Stimulated activated naive CD8-positive, alpha-beta T cell treated with anti-CD3 and anti-CD28 coated beads, Interleukin-15, amount 100 ng/mL, for 72 hours (primary cell): ENCODE measurements at places on chromosomes 16 and 17.
A peak's percentile ranks its signal among the peaks of the same experiment; 100 is the strongest.

DNA sequence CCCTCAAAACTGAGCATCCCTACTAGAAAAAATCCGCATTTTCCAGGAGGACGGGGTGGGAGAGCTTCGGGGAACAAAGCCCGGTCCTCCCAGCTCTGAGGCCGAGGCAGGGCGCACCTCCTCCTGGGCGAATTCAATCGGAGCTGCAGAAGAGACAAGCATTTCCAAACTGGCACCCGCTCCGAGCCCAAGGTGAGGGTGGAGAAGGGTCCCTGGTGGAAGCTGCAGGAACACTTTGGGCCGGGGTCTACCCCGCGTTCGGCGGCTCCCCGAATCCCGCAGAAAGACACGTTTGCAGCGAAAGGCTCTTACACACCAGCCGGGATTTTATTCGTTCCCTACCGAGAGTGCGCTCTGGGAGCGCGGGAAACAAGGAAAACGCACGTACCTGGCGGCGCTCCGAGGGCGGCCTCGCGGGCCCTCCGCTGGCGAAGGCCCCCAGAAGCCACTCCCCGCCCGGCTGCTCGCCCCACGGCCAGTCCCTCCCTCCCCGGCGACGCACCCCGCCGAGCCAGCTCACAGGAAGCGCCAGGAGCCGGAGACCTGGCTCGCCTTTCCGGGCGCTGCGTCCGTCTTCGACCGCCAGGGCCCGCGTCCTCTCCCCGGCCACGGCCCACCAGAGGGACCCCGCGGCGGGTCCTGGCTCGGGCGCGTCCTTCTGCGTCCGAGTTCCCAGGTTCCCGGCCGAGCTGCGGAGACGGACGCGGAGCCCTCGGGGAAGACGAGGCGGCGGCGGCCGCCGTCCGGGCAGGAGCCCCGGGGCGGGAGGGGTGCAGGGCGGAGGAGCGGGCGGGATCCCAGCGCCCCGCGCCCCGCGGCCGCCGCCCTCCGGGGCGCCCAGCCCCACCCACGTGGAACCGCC lies 49.8 kb upstream of the BAHCC1 start:
- peak; percentile 76 for DNase-seq

DNA sequence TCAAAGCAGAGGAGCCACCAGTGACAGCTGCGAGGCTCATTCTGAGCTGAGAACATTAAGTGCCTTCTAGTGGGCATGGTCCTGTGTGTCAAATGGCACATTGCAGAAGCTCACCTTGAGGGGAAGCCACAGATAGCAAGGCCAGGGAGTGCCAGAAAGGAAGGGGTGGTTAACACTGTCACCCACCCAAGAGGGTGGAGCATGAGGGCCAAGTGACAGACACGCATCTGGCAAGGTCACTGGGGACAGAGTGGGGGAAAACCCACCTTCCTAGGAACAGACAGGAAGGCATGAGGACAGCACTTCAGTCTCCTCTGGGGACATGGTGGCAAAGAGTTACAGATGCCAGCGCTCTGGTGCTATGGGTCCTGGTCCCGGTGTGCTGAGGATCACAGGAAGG lies 22.1 kb downstream of the NUBP1 start:
- no peak for DNase-seq

GRCh38 chr17:79051306-79051705 lies 23.3 kb upstream of the ENGASE start:
- no peak for DNase-seq

DNA sequence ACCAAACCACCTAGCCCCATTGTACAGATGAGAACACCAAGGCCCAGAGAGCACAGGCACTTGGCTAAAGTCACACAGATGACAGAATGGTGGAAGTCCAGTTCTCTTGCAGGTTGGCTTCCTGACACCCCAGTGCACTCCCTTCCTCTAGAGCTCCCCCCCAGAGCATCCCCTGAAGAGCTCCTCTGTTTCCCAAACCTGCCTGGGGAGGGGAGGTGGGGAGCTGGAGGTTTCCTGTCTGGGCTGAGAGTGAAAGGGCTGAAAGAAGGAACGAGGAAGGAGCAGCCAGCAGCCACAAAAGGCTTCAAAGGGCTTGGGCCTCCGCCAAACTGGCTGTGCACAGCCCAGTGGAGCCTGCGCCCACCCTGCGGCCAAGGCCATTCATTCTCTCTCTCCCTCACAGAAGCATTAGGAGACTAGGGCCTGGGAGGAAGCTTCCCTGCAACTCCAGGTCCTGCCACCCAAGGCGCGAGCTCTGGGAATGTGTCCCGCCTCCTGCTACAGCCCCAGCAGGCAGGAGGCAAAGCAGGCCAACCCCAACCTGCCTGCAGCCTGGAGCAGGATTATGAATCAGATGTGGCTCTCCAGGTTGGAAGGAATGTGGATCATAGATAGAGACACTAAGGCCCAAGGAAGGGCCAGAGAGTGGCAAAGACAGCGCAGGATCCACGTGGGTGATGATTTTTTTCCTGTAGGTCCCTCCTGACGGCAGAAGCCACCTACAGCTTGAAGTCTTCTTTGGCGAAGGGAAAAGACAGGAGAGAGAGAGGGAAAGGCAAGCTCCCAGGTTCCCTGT lies 913 bp downstream of the SLC13A5 start:
- no peak for DNase-seq

GRCh38 chr16:87723226-87723623 lies 42.6 kb downstream of the KLHDC4 start:
- no peak for DNase-seq

GRCh38 chr16:28067604-28068379 lies 4.3 kb upstream of the GSG1L start:
- DNase-seq: no peak

DNA sequence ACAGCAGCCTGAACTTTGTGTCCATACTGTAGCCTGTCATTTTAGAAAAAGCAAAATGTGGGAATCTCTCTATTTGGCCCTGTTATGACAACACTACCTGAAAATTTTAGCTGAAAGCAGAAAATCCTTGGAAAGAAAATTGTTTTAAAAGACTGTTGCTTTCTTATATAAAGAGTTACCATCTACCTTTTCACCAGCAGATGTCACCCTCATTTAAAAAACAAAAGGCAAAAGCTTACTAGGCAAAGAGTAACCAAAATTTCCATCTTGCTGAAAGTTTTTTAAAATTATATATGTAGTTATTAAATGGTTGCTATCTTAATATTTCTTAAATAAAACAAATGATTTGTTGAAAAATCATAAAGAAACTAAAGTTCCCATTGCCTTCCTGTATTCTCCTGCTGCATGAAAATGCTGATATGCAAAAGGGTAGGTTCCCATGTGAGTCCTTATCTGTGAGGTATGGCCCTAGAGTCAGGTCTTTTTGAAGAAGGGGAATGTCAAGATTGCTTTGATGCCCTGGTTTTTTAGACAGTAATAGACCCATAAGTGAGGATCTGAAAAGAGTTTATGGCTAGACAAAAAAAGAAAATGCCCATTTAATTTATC lies 61.0 kb downstream of the TNRC6C start:
- DNase-seq: no peak

GRCh38 chr17:60534010-60534555 lies 8.0 kb upstream of the APPBP2 start:
- no peak for DNase-seq

DNA sequence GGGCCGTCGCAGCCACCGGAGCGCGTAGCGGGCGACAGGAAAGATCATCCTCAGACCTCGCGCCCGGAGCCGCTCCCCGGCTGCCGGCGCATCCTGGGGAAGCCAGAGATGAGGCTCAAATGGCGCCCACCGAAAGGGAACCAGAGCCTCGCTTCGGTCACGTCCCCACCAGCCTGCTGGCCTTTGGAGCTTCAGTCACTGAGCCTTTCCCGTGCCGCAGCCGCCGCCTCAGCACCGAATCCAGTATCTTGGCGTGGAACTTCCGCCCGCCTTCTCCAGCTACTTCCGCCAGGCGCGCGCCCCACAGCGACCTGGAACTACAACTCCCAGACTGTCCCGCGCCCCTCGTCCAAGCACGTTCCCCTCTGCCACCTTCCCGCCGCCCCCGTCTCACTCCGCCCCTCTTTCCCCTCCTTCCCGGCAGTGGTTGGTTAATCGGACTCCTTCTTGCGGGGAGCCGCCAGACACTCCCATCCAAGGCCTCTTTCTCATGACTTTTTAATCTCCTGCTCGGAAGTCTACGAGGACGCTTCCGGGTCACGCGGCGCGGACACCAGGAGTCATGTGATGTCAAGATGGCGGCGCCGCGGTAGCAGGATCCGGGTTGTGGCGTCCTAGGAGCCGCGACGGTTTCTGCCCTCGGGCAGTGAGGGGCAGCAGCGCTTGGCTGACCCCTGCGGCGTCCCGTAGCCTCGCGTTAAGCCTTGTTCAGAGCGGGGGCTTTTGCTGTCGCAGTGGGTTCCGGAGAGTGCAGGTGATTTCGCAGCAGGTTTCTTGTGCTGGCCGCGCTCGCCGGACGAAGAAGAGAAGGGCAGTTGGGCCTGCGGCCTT lies at the start of the genes SMCR8 and TOP3A:
Gene SMCR8 (plus strand): TSS at position 563 of the 831 bp plus-strand sequence. CDS start 497 bp downstream, outside the sequence.
Gene TOP3A (minus strand): TSS at position 264 of the 831 bp plus-strand sequence. CDS start 216 bp downstream, at position 48.
- DNase-seq: peak; percentile 97

- DNase-seq: no peak
Measured at GRCh38 chr17:69062860-69063581, 2.3 kb upstream of the ABCA9 start.

- no peak for DNase-seq
Measured at GRCh38 chr17:179066-179432, 2.4 kb downstream of the DOC2B start.

- no peak for DNase-seq
Measured at GRCh38 chr17:31114956-31115555, 20.3 kb downstream of the NF1 start.

DNA sequence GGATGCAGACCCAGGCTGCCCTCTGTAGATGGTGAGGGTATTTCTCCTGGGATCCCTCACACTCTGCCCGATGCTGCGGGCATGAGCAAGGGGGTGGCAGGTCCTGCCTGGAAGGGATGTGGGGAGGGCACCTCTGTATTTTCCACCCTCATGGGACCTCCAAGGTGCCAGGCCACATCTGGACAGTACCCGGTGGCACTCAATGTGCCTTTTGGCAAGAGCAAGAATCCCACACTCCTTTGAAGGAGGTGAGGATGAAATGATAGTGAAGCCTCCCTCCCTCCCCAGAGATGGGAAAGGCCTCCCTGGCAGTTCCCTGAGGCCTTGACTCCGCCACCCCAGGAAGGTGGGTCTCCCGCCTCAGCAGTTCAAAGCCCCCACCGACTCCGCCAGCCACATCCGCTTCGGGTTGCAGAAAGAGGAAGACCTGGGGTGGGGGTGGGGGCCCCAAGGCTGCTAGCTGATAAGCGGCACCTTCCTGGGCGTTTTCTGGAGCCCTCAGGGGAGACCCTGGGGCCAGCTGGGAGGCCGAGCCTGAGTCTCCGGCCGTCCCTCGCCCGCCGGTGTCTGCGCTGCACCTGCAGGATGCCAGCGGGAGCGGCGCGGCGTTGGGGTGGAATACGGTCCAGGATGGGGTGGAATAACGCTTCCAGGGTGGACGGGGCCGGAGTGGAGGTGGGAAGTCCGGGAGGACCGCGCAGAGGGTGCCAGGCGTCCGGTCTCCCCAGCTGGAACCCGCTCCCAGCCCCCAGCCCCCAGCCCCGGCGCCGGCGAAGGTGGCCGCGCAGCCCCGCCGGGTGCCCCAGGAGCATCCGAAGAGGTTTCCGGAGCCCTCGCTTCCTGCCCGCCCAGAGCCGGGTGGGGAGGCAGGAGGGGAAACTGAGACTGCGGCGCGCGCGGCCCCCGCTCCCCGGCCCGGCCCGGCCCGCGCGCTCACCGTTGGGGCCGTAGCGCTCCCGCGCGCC lies 718 bp downstream of the ATP2A3 start:
- peak; percentile 62 for DNase-seq

DNA sequence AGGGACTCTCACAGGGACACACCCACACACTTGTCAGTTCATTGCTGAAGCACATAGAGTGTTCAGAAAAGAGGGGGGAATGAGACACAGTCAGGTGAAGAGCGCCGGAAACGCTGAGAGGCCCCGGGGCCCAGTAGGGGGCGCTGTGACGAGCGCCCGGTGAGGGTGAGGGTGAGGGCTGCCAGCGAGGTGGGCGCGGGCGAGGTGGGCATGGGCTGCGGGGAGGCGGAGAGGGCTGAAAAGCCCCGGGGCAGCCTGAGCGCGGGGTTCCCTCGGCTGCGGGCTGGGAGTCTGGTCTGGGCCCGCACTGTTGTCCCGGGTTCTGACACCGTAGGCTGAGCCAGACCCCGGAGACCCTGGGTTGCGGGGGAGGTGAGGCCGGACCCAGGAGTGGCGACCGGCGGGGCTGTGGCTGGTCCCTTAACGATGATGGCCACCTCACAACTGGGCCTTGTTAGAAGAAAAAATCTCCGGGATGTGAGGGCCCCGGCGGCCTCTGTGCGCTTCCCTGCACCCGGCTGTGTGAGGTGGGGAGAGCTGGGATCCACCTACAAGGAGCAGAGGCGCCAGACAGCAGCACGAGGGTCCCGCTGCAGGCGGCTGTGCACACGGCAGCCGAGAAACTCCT lies 91.4 kb downstream of the C16orf78 start:
- no peak for DNase-seq

GRCh38 chr16:27644165-27644564 lies 94.2 kb downstream of the KATNIP start:
- DNase-seq: no peak

- DNase-seq: no peak
Measured at GRCh38 chr17:39222866-39223834, 2.6 kb downstream of the STAC2 start.

GRCh38 chr17:45578516-45579455 lies 88.3 kb upstream of the PLEKHM1 start:
- no peak for DNase-seq

GRCh38 chr17:57067162-57067561 lies 17.9 kb upstream of the AKAP1 start:
- DNase-seq: no peak

DNA sequence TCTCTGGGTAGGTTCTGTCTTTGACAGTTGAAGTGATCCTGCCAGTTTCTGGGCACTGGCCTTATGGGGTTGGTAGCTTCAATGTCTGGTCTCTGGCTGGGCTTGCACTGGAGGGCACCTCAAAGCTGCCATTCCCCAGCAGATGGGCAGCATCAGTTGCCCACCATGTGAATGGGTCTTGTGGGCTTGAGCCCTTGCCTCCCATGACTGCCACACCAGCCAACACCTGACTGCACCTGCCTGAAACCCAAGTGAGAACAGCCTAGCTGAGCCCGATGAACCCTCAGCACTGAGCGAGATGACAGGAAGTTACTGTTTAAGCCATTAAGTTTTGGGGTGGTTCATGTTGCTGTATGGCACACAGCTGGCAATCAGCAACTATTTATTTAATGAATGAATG lies 69.1 kb upstream of the AXIN2 start:
- no peak for DNase-seq

- DNase-seq: no peak
Measured at GRCh38 chr17:53722407-53722806, 100.3 kb upstream of the KIF2B start.

GRCh38 chr16:82748026-82748425 lies 121.3 kb downstream of the CDH13 start:
- no peak for DNase-seq

- DNase-seq: no peak
Measured at GRCh38 chr16:54277845-54278703, 8.5 kb downstream of the IRX3 start.
